Epithelial cell of prostate (primary cell): ENCODE measurements at places on chromosomes 3 and 15.

- DNase-seq, result no peak
Measured at GRCh38 chr15:96403932-96404331, 73.4 kb downstream of the NR2F2 start.

DNA sequence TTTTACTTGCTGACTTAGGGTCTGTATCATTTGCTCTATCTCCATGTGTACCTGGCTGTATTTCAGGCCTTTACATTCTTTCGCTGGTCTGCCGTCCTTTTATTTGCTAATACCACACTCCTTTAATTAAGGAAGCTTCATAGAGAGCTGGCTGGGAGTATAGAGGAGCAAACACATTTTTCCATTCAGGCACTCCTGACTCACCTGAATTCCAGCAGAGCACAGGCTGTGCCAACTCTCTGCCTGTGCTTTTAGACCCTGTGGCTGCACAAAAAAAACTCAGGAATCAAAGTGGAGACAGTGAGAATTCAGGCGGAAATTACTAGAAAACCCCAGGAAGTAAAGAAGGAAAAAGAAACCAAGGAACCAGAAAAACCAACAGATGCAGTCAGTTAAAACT lies 29.0 kb upstream of the ATP10A start:
- DNase-seq, result no peak

DNA sequence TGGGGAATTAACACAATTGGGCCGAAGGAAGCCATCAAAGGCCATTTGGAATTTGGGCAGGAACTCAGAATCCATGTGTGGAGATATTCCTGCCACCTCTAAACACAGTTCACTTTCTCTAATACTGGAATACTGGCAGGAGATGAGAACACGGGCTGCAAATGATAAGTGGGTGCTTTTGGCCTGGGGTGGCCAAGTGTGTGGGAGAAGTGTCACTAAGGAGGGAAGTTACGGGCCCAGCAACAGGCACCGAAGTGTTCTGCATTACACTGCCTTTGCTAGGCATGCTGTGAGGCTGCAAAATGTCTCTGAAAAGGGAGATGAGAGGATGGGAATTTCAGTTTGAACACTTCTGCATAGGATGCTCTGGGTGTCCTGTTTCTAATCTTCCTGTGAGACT lies 89.4 kb upstream of the FEZF2 start:
- no peak for DNase-seq

DNA sequence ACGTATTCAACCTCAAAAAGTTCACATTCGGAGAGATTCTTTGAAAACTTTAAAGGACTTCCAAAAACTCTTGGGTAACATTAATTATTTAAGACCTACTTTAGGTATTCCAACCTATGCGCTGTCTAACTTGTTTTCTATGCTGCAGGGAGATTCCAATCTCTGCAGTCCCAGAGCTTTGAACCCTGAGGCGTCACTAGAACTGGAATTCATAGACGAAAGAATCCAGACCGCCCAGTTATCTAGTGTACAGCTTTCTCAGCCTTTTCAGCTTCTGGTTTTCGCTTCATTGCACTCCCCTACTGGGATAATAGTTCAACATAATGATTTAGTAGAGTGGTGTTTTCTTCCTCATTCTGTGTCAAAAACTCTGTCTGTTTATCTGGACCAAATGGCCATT lies 711.3 kb downstream of the ROBO1 start:
- no peak for DNase-seq

- DNase-seq, result no peak
Measured at GRCh38 chr15:92817339-92817886, 82.7 kb upstream of the CHD2 start.

DNA sequence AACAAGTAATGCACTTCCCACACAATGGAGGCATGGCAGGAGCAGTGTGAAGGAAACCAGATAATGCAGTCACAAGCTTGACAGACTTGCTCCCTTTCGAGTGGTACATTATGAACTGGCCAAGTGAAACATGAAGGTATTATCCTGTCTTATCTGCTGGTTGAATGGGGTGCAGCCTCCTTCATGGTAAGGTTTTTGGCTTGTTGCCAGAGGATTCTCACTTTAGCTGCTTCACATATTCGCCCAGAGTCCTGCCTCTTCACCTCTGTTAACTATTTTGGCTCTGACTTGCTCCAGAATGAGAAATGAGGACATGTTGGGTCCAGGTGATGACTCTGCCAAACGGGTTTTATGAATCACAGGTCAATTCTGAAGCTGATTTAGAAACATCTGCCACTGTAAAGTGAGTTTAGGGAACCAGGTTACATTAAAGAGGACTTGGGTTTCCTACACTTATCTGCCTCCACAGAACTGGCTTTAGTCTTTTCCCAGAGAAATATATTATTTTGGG lies 19.5 kb upstream of the CCDC39 start:
- no peak for DNase-seq

DNA sequence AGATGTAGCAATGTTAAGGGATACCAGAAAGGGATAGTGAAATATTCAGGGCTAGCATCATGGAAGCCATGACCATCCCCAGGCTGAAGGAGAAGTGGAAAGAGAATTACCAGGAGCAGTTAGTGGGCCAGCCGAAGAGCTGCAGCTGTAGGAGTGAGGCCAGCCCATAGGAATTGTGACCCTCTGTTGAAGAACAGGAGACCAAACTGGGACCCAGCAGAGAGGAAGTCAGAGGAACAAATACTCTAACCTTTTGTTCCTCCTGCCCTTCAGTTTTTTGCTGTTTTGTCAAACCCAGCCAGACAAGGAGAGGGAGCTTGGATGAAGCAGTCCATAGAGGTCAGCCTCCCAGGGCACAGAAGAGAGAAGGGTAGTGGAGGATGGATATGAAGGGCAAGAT lies 115.4 kb downstream of the CLSTN2 start:
- DNase-seq, result no peak

- no peak for DNase-seq
Measured at GRCh38 chr3:129103296-129103695, 18.3 kb downstream of the RAB43 start.

- DNase-seq, result no peak
Measured at GRCh38 chr3:23797491-23797890, 8.3 kb upstream of the UBE2E1 start.

- no peak for DNase-seq
Measured at GRCh38 chr3:173306110-173306509, 91.4 kb upstream of the NLGN1 start.
